ENCODE measurements at places on chromosomes 1 and 21.

- DNase-seq = no peak
These were observed 50.7 kb downstream of the TM2D1 start for GRCh38 chr1:61674221-61674620.

DNA sequence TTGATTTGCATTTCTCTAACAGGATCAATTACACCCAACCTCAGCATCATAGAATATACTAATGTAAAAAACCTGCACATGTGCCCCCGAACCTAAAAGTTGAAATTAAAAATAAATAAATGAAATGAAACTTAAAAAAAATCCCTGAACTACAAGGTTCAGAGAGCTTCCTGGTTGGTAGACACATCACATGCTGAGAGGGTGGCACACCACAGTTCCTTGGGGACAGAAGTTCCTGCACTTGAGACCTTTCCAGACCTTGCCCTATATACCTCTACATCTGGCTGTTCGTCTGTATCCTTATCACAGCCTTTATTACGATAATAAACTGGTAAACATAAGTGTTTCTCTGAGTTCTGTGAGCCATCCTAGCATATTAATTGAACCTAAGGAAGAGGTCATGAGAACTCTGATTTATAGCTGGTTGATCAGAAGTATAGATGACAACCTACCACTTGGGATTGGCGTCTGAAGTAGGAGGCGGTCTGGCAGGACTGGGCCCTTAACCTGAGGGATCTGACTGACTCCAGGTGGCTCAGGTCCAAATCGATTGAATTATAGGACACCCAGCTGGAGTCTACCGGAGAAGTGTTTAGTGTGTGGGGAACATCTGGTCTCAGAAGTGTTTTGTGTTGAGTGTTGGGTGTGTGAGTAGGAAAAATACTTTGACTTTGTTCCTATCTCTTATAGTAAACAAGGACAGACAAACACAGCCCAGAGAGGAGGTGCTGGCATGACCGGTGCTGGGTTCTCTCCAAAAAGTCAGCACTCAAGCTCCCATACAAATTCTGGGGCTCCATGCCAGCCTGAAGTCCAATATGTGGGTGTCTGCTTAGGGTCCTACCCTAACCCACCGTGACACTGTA, 19.0 kb downstream of the C1orf115 start:
- peak; percentile 15 for DNase-seq

GRCh38 chr1:183022202-183023145, 746 bp upstream of the LAMC1 start:
- DNase-seq = no peak

GRCh38 chr21:34123609-34124008, 50.2 kb downstream of the MRPS6 start:
- no peak for DNase-seq

DNA sequence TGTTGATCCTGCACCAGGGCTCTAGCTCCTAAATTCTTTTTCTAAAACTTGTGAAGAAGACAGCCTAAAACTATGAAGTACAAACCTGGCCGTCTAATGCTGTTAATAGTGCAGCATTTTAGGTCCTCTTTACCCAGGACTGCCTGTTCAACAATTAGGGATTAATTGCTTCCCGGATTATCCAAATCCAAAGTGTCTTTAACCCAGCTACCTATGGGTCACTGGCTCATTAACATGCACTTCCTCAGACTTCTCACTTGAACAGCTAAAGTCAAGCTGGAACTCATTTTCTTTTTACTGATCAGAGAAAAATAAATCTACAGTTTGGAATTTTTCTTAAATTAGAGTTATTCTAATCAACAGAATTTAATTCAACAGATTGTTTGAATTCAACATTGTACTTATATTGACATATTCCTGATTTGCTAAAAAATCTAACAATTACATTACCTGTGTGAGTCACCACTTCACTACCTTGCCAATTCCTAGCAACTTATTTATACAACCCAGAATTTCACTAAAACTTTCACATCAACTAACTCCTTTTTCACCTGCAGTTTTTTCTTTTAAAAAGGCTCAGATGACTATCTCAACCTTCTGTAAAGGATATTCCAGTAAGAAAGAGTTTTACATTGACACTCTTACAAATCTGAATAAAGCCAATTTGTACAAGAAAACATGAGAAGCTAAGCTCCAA, 3.3 kb downstream of the HNRNPU start:
- DNase-seq = no peak
